Activated CD8-positive, alpha-beta memory T cell treated with anti-CD3 and anti-CD28 coated beads for 48 hours (primary cell): ENCODE measurements at places on chromosomes 11 and 22.

- DNase-seq = no peak
Measured at GRCh38 chr11:35257281-35257680, 118.3 kb downstream of the CD44 start.

DNA sequence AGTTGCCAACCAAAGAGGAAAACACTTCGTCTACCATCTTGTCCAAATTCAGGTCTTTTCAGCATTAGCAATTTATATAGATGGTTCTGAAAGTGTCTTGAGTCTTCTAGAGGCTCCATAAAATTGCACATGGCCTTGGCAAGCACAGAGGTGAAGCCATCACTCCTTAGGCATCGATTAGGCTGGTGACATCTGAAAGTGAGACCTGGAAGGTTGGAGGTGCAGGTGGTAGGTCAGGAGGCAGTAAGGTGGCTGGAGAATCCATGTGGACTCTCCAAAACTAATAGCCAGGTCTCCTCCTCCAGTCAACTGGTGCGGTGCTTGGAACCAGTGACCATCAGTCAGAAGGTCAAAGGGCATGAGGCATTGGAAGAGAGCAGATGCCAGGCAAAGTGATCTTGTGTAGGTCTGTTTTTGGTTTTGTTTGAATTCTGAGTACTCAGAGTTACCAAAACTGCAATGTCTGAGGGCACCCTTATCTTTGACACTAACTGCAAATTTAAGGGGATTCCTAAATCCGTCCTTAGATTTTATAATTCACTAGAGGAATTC, 6.6 kb upstream of the APOL2 start:
- no peak for DNase-seq

DNA sequence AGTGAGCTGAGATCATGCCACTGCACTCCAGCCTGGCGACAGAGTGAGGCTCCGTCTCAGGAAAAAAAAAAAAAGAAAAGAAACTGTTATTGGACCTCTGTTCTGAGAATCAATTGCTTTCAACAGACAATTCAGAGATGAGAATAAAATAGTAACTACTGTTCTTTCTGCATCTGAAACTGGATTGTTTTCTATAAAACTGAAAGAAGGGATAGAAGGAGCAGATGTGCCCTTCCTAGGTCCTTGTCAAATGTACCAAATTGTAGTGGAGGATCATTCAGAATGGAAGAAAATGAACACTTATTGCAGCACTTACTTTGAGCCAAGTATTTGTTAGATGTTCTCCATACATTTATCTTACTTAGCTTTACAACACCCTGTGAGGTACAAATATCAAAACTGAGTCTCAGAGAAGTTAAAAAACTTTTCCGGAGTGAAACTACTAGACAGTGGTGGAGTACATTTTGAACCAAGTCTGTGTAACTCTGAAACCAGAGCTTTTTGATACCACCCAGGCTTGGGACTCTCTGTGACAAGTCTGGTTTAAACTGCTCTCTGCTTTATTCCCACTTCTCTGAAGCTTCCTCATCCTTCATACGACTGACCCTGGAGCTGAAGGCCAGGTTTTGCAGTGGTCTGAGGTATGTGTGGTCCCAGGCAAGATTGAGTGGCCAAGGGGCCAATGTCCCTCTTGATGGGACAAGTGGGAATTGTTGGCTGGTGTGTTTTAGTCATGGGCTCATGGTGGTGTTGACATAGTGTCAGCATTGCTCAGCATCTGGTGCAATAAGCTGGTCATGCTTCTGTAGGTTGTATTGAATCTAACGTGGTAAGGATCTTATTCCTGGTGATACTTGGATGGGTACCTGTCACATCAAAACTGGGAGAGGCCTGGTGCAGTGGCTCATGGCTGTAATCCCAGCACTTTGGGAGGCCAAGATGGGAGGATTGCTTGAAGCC, 48.2 kb upstream of the CCDC134 start:
- no peak for DNase-seq

- DNase-seq = no peak
Measured at GRCh38 chr11:48028914-48029680, 48.7 kb downstream of the PTPRJ start.

DNA sequence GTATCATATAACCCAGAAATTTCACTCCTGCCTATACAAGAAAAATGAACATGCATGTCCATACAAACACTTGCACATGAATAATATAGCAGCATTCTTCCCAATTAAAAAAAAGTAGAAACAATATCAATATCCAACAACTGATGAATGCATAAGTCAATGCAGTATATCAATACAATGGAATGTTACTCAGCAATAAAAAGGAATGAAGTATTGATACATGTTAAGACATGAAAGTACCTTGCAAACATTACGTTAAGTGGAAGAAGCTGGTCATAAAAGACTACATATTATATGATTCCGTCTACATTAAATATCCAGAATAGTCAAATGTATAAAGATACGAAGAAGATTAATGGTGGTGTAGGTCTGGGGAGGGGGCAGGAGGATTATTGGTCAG, 73.9 kb upstream of the DRD2 start:
- no peak for DNase-seq

GRCh38 chr22:37492428-37493344, 6.5 kb upstream of the MFNG start:
- no peak for DNase-seq

GRCh38 chr11:125164422-125165110, at the start of gene PKNOX2:
TSS of gene PKNOX2 (plus strand) at chr11:125164751. CDS start at chr11:125351306, 186,555 bp downstream.
- peak; percentile 26 for DNase-seq

GRCh38 chr22:46625843-46626349, 5.7 kb downstream of the GRAMD4 start:
- DNase-seq = no peak

GRCh38 chr22:30720263-30720837, 25.7 kb downstream of the OSBP2 start:
- no peak for DNase-seq

DNA sequence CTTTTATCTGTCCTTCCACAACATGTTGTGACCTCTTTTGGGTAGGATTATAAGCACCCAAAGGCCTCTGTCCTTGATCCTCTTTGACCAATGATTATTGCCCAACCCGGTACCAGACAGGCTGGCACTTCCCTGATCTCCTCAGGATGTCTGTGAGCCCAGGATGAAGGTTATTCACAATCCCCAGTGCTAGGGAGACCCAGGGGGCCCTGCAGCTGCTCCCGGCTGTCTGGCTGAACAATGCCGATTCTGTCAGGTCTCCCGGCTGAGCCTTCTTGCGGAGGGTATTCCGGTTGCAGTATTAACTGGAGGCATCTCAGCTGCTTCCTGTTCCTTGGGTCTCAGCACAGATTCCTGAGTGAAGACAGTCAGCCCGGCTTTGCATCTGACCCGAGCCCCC, 71.2 kb upstream of the CDON start:
- no peak for DNase-seq

- DNase-seq = no peak
Measured at GRCh38 chr22:46072110-46072881, 78.0 kb upstream of the PPARA start.

GRCh38 chr11:94802501-94802900, 34.3 kb downstream of the AMOTL1 start:
- no peak for DNase-seq

- no peak for DNase-seq
Measured at GRCh38 chr11:34978236-34979191, 62.1 kb downstream of the PDHX start.

DNA sequence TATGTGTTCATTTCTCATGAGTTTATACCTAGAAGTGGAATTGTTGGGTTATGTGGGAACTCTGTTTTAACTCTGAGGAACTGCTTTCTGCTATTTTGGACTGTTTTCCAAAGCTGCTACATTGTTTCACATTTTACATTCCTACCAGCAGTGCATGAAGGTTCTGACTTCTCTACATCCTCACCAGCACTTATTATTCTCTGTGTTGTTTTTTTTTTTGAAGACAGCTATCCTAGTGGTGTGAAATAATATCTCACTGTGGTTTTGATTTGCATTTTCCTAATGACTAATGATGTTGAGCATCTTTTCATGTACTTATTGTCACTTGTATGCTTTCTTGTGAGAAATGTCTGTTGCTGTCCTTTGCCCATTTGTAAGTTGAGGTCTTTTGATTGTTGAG, 169.9 kb downstream of the COMMD9 start:
- DNase-seq = no peak

GRCh38 chr11:92638678-92639077, 330.8 kb upstream of the MTNR1B start:
- no peak for DNase-seq

DNA sequence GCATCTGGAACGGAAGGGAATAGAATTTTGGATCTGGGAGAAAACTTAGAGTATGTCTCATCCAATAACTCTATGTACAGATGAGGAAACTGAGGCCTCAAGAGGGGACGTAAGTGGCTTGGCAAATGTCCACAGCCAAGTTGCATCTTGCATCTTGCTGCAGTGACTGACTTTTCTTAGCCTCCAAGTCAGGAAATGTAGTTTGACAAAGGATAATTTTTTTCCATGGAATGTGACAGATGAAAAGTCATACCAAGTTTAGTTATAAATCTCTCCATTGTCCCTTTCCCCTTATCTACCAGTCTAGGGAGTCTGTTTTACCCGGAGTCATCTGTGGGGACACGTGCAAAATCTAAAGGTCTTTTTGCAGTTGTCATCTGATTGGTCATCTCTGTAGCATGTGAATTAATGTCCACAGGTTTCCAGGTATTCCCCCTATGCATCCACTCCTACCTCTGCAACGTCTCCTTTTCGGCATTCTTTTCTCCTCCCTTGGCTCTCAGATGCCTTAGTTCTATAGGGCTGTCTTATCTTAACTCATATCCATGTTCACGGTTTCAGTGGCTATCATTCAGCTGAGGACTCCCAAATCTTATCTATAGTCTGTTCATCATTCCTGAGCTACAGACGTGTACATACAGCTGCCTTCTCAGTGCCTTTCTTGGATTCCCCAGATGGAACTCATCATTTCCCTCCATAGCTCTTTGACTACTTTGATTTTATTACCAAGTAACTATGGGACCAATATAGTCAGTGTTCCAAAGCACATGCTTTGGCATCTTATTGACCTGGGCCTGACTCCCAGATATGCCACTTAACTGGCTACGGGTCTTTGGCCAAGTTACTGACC, 139.5 kb upstream of the TIMP3 start:
- no peak for DNase-seq
